ENCODE measurements at places on chromosomes 5 and 9. TPM values are rescaled to one million over a fixed set of nuclear protein-coding genes. Genes with fewer than 3 reads are reported as not detected.
A peak's percentile ranks its signal among the peaks of the same experiment; 100 is the strongest.

DNA sequence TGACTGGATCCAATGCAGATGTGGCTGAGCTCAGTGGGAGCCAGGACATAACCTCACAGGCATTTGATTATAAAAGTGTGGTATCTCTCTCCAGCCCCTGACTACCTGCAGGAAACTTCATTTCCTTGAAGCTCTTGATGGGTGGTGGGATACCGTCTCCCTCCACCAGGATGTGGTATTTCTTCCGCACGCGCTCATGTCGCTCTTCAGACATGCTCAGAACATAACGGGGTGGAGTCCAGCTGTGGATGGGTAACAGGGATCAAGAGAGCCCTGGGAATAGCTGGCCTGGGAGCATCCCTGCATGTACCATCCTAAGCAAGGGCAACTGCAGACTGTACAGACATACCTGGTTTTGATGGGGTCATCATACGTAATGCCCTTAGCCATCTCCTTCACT, 1.2 kb downstream of the DDX41 start:
- H3K27me3 ChIP-seq = no peaks in the 10 kb centered on the region
- no peak overlapping the region for H3K27ac ChIP-seq
- no peaks in the 10 kb centered on the region for H3K36me3 ChIP-seq
- H3K4me3 ChIP-seq = no peak overlapping the region
- peaks cover 9% of the 10 kb centered on the region for H3K4me1 ChIP-seq

DNA sequence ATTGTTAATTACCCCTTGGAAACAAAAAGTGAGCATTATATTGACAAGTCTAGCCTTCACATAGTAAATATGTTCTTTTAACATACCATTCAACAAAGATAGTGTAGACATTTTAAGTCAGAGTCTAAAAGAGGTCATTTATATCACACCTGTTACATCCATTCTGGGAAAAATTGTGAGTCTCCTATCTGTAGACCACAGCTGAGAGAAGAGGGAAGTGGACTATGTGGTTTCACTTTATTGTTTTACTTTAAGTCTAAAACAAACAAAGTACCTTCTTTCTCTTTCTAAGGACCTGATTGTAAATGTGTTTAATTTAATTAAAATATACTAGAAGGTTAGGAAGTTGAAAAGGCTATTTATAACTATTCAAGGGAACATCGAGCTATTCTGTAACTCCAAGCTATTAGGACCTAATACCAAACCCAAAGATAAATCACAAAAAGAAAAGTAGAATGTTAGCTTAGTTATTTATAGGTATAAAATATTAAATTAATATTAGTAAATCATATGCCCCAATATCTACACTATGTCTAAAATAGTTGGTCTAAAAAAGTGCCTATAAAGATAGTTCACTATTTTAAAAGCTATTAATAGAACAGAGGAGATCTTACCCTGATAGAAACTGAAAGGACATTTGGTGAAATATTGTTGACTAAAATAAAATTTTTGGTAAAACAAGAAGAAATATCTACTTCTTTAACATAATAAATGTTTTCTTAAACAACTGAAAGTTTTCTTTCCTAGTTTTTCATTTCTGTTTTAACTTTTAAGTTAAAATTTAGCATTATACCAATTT, 134.9 kb downstream of the TMEM167A start:
- no peaks in the 10 kb centered on the region for H3K4me1 ChIP-seq
- H3K36me3 ChIP-seq = no peaks in the 10 kb centered on the region
- DNase-seq = no peak
- no peak overlapping the region for H3K27ac ChIP-seq

DNA sequence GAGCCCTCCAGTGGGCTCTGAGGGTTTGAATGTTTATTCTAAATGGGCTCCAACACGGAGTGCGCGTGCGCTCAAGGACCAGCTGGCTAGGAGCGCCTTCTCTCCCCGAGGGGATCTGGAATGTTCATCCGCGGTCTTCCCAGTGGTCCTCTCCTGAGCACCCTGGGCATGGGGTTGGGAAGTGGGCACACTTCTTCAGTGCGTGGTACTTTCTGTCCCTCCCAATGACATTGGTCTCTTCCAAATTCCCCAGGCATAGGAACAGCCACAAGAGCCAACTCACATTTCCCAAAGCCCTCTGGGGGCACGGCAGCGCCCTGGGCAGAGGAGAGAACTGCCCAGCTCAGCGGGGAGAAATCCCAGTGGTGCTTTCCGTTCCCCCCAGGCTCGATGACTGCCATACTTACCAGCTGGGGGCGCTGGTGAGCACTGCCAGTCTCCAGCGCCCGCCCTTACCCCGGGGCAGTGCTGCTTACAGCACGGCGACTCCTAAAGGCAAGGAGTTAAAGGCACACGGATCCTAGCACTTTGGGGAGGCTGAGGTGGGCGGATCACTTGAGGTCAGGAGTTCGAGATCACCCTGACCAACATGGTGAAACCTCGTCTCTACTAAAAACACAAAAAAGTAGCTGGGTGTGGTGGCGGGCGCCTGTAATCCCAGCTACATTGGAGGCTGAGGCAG, 29.9 kb upstream of the OBP2B start:
- DNase-seq = peak; percentile 56
- peaks cover 11% of the 10 kb centered on the region for H3K4me1 ChIP-seq
- H3K4me3 ChIP-seq = peak overlapping the region; percentile 17
- peak overlapping the region; percentile 46 for H3K27ac ChIP-seq

DNA sequence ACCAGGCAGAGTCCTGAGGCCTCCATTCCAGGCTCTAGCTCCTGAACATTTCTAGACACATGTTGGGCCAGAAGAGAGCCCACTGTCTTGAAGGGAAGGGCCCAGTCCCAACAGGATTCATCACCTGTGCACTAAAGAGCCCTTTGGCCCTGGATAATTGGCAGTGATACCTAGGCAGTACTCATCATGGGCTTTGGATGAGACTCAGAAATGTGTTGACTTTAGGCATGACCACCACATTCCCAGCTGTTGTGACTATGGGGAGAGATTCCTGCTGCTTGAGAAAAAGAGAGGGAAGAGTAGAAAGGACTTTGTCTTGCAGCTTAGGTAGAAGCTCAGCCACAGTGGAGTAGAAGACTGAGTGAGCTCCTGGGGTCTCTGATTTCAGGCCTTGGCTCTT, 138.4 kb upstream of the DAPK1 start:
- no peaks in the 10 kb centered on the region for H3K27me3 ChIP-seq
- no peak overlapping the region for H3K27ac ChIP-seq
- no peaks in the 10 kb centered on the region for H3K36me3 ChIP-seq
- no peak for DNase-seq

GRCh38 chr9:72790989-72791388, 161.9 kb downstream of the ALDH1A1 start:
- no peaks in the 10 kb centered on the region for H3K36me3 ChIP-seq
- DNase-seq = no peak
- H3K4me3 ChIP-seq = no peak overlapping the region
- H3K27ac ChIP-seq = no peak overlapping the region
- no peaks in the 10 kb centered on the region for H3K27me3 ChIP-seq

DNA sequence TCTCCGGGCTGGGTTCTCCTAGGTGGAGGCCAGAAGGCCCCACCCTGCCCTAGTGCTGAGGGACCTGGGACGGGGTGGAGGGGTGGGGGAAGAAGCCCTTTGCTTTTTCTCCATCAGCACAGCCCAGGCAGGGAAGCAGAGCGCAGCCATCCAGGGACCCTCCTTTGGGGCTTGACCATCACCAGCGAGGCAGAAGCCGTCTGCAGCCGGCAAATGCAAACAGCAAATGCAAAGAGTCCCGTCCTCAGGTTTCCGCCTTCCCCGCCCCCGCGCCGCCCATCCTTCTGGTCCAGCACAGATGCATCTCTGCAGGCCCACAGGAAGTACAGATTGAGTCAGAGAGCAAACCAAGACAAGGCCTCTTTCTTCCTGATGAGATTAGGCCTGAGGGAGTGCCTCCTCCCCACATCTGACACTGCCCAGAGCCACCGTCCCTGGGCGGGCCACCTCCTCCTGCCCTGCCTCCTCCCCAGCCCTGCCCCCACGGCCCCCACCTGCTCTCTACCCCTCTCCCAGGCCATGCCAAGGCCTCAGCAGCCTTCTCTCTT, 23.4 kb downstream of the CORO2A start:
- H3K4me1 ChIP-seq = no peaks in the 10 kb centered on the region
- no peak overlapping the region for H3K4me3 ChIP-seq
- no peak for DNase-seq
- H3K27me3 ChIP-seq = no peaks in the 10 kb centered on the region

- peak overlapping the region; percentile 1 for H3K27ac ChIP-seq
- H3K36me3 ChIP-seq = no peaks in the 10 kb centered on the region
- H3K4me1 ChIP-seq = no peaks in the 10 kb centered on the region
- H3K27me3 ChIP-seq = no peaks in the 10 kb centered on the region
These were observed 252.7 kb upstream of the IL12B start for GRCh38 chr5:159582756-159583541.

- no peak for DNase-seq
- no peak overlapping the region for H3K27ac ChIP-seq
- H3K27me3 ChIP-seq = no peaks in the 10 kb centered on the region
- no peaks in the 10 kb centered on the region for H3K4me1 ChIP-seq
These were observed 18.4 kb downstream of the UBE2QL1 start for GRCh38 chr5:6466975-6467567.

DNA sequence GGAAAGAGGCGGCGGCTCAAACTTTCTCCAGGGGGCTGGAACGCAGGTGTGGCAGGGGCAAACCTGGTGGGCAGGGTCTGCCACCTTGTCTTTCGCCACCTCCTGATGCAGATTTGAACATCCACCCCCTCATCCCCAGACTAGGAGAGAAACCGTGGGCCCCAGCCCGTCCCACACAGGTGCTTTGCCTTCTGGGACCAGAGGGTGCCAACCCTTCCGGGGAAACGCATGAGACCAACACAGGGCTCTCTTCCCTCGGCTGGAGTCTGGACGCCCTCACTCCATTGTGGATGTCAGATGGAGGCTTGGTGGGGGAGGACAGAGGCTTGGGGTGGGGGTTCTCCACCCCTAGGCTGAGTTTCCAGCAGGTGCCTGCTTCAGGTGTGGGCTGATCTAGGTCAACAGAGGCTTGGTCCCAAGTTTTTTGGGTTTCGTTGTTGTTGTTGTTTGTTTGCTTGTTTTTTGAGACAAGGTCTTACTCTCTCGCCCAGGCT, 9.5 kb downstream of the C9orf50 start:
- H3K4me1 ChIP-seq = peaks cover 45% of the 10 kb centered on the region
- H3K27ac ChIP-seq = peak overlapping the region; percentile 82
- no peak for DNase-seq

DNA sequence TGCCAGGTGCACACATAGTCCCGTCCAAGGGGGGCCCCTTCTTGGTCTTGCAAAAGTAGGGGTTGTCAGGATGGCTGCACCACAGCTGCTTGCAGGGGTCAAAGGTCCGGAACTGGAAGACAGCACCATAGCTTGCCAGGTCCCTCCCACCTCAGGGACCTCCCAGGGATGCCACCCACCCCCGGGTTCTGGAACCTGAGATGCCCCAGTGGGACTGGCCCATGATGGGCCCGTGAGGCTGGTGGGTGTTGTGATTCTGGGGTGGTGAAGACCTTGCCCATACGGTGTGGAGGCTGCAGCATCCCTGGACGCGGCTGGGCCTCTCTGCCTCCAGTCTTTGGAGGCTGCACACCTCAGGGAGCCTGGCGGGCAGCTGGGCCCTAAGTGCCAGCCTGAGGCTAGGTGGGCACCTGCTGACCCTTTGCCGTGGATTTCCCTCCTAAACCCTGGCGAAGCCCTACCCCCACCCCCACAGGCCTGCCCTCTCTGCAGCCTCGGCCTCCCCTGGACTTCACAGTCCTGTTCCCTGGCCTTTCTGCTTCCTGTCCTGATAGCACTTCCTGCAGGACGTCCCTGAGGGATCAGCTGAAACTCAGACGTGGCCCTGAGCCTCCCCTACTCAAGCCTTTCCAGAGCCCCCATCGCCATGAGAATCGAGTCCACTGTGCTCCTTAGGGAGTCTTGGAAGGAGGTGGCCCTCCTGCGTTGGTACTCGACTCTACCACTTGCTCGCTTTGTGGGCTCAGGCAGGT, 92.1 kb downstream of the ZNF354C start:
- peak; percentile 69 for DNase-seq
- no peak overlapping the region for H3K27ac ChIP-seq
- no peaks in the 10 kb centered on the region for H3K4me1 ChIP-seq
- H3K27me3 ChIP-seq = no peaks in the 10 kb centered on the region
- no peaks in the 10 kb centered on the region for H3K36me3 ChIP-seq
- H3K4me3 ChIP-seq = no peak overlapping the region

DNA sequence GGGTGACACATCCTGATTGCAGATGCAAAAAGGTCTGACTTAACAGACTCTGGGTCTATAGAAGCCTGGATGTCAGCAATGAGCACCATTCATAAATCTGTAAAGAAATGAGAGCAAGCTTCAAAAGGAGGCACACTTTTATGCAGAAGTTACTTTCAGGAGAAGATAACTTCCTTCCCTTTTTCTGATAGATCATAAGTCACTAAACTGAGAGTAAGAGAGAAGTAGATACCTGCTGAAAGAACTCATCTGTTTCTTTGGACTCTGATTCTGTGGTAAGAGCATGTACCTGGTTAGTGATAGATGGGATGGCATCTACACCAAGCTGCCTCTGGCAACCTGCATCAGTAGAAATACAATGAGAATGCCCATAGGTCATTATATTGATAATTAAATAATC, 525.6 kb downstream of the CETN3 start:
- no peaks in the 10 kb centered on the region for H3K4me1 ChIP-seq
- no peaks in the 10 kb centered on the region for H3K36me3 ChIP-seq
- no peaks in the 10 kb centered on the region for H3K27me3 ChIP-seq
- no peak for DNase-seq

DNA sequence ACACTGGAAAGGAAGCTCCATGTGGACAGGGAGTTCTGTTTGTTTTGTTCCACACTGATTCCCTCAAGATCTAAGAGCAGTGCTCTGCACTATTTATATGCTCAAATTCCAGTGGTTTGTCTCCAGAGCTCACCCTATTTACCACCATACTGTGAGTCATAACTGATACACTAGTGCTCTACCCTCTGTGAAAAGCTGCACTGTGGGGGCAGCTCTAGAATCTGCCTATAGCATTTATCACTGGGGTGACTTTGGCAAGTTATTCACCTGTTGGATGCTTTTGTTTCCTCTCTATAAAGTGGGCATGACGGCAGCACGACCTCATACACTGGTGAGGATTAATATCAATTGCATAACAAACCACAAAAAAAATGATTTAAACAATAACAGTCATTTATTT, 307.8 kb downstream of the NR2F1-AS1 start:
- no peaks in the 10 kb centered on the region for H3K4me1 ChIP-seq
- no peak overlapping the region for H3K27ac ChIP-seq
- no peaks in the 10 kb centered on the region for H3K36me3 ChIP-seq
- no peaks in the 10 kb centered on the region for H3K27me3 ChIP-seq
- no peak for DNase-seq
- H3K4me3 ChIP-seq = no peak overlapping the region

GRCh38 chr9:77839459-77840140, 191.5 kb upstream of the GNA14 start:
- H3K27ac ChIP-seq = peak overlapping the region; percentile 7
- H3K36me3 ChIP-seq = no peaks in the 10 kb centered on the region
- peaks cover 72% of the 10 kb centered on the region for H3K4me1 ChIP-seq
- no peak overlapping the region for H3K4me3 ChIP-seq

GRCh38 chr5:76732405-76733048, 16.6 kb downstream of the F2R start:
- H3K27me3 ChIP-seq = no peaks in the 10 kb centered on the region
- H3K27ac ChIP-seq = no peak overlapping the region
- no peak for DNase-seq
- H3K36me3 ChIP-seq = no peaks in the 10 kb centered on the region
- H3K4me1 ChIP-seq = no peaks in the 10 kb centered on the region

GRCh38 chr9:21985964-21986667, 8.1 kb downstream of the CDKN2A start:
- no peaks in the 10 kb centered on the region for H3K4me1 ChIP-seq
- no peaks in the 10 kb centered on the region for H3K36me3 ChIP-seq
- peaks cover 95% of the 10 kb centered on the region for H3K27me3 ChIP-seq
- no peak overlapping the region for H3K27ac ChIP-seq
- DNase-seq = no peak
- no peak overlapping the region for H3K4me3 ChIP-seq

PGM5 gene
- 51.9 TPM for polyA plus RNA-seq

SMIM27 gene
- polyA plus RNA-seq = 11.8 TPM

FBN2 gene
- polyA plus RNA-seq = 64.3 TPM

UIMC1 gene
- 43.1 TPM for polyA plus RNA-seq

PDLIM4 gene
- polyA plus RNA-seq = 13.1 TPM

GRXCR2 gene
- polyA plus RNA-seq = not detected

NMUR2 gene
- 0.51 TPM for polyA plus RNA-seq
